Prostate gland (tissue), 2 donors: ENCODE measurements at places on chromosomes 6 and 20.

DNA sequence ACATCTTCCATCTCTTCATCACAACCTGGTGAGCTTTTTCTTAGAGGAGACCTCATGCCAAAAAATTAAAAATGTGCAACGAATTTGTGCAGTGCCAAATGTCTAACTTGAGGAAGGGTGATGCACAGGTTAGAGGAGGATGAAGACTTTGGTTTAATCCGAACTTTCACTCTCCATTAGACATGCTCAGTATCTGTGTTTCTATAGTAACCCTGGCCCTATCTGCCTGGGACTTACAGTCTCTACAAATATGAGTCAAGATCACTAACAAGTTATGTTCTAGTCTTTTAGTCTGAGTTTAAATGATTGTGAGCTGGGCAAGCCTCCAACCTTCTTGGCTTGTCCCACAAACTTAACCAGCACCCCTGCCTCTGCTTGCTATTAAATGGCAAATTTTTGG lies 377.0 kb downstream of the BMP2 start:
- no peak for DNase-seq

- DNase-seq, result no peak
Measured at GRCh38 chr20:39943336-39943735, 745.7 kb downstream of the MAFB start.

GRCh38 chr20:35306931-35307517 lies 14.8 kb upstream of the FAM83C start:
- no peak for DNase-seq

DNA sequence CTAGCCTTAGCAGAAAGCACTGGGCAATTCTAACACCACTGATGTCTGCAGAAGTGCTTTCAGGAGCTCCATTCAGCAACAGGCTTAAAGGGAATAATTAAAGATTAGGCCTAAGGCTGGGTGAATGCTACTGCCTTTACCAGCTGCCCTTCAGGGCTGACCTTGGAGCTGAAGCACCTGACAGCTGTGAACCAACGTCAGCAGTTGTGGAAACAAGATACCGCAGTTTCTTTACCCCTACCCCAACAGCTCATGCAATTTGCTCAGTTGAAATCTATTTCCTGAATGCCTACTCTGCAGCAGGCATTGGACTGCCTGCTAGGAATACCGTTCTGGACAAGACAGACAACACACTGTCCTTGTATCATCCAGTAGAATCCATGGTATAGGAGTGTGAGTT lies 51.5 kb upstream of the ADTRP start:
- DNase-seq, result no peak

DNA sequence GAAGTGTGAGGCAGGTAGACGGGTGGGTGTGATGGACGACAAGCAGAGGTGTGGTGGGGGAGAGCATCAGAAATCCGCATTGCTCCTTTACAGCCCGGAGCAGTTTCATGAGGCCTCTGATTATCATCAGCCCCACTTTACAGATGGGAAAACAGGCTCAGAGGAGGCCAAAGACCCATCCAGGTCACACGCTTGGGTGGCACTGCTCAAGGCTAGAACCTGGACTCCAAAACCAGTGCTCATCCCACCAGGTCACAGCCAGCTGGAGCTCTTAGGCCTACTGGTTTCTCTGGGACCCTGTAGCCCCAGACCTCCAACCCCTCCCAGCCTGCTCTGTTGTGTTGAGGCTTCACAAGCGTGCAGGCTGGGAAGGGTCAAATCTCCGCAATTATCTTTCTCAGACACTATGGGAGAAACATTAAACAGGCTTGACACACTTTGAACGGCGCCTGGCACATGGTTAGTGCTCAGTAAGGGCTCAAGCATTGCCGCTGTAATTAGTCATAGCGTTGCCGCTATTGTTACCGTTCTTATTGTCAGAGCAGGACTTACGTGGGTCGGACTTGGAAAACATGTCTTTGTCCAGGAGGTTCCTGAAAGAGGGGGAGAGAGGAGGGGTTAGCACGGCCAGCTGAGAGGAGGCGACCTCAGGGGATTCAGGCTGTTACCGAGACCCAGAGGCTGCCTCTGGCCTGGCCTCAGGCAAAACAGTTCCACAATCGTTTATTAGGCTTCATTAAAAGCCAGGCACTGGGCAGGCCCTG lies 16.6 kb downstream of the CPNE5 start:
- no peak for DNase-seq

GRCh38 chr6:116444575-116444974 lies 16.6 kb upstream of the CALHM6 start:
- no peak for DNase-seq

DNA sequence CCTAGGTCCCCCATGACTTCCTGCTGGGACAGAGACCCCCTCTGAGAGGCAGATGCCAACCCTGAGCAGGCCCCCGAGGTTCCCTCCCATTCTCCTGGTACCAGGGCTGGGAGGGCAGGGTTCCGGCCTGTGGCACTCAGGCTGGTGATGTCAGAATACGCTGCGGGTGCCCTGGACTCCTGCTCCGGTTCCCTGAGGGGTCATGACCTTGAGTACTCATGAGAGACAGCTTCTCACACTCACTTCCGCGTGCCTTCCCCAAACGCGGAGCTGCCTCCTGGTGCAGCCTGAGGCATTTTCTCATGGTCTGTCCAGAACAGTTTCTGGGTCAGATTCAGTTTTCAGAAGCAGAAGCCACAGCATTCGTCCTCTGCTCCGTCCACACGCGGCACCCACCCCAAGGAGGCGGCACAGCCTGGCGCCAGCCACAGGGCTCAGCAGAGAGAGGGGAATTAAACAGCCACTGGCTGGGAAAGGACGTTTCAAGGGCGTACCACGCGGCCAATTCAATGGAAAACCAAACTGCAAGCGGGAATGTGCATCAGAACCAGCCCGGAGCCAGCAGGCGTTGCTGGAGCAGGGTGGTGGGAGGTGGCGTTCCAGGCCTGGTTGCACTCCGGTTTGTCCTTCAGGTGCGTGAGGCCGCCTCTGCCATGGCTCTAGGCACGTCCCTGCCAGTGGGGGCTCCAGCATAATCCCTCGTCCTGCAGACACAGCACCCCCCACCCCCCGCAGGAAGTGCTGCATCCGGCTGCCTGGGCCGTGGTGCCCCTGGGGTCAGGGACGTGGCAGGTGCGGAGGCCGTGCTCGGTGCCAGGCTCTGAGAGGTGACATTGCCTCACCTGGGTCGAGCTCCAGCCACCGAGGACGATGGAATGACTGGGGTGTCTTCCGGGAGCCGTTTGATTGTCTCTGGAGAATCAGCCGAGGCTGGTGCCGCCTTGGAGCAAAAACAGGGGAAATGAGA lies 58.3 kb upstream of the BHLHE23 start:
- no peak for DNase-seq

- DNase-seq, result no peak
Measured at GRCh38 chr20:58869662-58870227, 17.2 kb downstream of the GNAS start.

DNA sequence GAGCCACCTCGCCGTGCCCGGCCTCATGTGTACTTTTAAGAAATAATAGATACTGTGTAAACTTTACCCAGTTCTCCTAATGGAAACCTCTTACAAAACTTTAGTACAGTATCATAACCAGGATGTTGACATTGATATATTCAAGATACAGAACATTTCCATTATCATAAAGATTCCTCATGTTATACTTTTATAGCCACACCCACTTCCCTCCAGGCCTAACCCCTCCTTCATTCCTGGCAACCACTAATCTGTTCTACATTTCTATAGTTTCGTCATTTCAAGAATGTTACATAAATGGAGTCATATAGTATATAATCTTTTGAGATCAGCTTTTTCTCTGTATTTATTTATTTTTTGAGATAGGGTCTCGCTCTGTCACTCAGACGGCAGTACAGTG lies 52.6 kb upstream of the SALL4 start:
- no peak for DNase-seq

DNA sequence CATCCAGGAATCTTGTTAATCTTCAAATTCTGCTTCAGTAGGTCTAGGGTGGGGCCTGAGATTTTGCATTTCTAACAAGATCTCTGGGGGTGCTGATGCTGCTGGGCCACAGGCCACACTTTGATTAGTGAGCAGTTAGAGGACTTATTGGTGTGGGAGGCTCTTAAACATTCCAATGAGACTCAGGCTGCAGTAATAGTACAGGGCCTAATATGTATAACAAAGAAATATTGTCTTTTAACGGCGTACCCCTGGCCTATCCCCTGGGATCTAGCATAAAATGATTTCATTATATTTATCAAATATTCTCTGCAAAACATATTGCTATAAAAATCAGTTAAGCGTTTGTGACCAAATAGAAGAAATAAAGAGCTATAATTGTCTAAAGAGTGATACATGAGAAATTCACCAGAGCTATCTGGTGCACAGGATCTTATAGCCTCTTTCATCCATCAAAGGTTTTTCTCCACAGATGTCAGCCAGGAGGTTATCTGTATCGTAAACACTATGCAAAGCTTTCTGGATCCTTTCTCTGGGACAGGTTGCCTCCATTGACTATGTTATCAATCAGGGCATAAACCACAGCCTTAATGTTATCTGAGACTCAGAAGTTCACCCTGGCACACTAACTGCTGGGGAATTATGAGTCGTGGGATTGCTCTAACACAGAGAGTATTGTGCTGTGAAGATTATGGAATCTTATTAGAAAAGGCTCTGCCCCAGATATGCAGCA lies 488.5 kb upstream of the MAP3K7 start:
- no peak for DNase-seq

DNA sequence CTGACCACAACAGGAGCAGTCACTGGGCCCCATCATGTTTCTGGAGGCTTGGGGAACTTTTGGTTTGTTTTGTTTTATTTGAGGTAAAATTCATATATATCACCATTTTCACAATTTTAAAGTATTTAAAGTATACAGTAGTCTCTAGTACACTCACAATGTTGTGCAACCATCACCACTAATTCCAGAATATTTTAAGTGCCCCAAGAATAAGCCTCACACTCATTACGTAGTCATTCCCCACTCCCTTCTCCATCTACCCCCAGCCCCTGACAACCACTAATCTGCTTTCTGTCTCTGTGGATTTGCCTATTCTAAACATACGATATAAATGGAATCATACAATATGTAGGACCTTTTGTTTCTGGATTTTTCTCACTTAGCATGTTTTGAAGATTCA lies 29.0 kb downstream of the RTN4IP1 start:
- no peak for DNase-seq

- no peak for DNase-seq
Measured at GRCh38 chr20:57628047-57628961, 8.1 kb upstream of the ZBP1 start.

GRCh38 chr6:158938811-158939254 lies 61.2 kb downstream of the RSPH3 start:
- DNase-seq, result peak; percentile 28

GRCh38 chr20:22515264-22515663 lies 69.1 kb downstream of the FOXA2 start:
- no peak for DNase-seq

DNA sequence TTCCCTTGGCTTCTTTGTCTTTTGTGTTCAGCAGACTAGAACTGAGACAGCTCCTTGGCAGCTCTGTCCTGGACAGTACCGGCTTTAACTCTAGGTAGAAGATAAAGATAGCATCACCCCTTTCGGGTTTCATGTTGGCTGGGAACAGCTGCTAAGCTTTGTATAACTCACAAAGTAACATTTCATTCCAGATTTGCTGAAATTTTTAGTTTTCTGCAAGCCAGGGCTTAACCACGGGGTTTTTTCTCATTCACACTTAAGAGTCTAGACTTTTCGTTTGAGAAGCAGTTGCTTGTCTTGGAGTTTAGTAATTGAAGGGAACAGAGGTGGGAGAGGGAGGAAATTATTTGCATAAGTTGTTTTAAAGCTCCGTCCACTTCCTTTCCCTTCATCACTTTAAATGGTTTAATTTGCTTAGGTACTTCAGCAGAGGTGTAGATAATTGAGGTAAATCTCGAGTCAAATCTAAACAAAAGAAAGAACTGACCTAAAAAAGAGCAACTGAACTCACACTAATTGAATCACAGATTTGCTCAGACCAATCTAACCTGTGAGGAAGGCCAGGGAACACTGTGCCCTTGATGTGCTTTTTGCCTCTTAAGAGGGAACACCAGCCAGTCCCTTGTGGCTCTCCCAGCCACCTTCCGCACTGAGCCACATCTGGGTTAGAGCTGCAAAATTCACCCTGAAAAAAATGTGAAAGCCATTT lies 48.3 kb downstream of the RREB1 start:
- DNase-seq, result no peak

DNA sequence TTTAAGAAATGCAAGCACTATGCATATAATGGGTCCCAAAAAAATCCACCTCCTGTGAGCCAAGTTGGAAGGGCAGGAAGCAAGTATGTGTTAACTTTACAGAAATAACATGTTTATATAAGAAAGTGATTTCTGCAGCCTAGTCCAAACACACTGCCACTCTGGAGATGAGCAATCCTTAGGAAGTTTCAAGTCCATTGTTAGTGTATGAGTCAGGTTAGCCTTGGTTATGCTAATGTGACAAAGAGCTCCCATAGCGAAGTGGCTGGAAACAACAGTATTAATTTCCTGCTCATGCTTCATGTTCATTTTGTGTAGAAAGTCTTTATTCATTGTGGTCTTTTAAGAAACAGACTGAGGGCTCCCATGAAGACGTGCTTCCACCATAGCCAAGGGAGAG lies 121.4 kb downstream of the TBXT start:
- no peak for DNase-seq
